Adrenal gland (tissue), 19 donors: ENCODE measurements at places on chromosomes 1 and 21. TPM values are rescaled to one million over a fixed set of nuclear protein-coding genes. Genes with fewer than 3 reads are reported as not detected.

Gene NAV1
- 12.4 TPM for total RNA-seq

GRCh38 chr1:100736746-100737145, 17.2 kb downstream of the VCAM1 start:
- no peak for DNase-seq

Gene PPIH
- total RNA-seq: 36.1 TPM

Gene FCGR3A
- total RNA-seq: 109 TPM

Gene POU3F1
- 1.9 TPM for total RNA-seq

GRCh38 chr21:39384674-39385298, 35.9 kb upstream of the HMGN1 start:
- no peak for DNase-seq

DNA sequence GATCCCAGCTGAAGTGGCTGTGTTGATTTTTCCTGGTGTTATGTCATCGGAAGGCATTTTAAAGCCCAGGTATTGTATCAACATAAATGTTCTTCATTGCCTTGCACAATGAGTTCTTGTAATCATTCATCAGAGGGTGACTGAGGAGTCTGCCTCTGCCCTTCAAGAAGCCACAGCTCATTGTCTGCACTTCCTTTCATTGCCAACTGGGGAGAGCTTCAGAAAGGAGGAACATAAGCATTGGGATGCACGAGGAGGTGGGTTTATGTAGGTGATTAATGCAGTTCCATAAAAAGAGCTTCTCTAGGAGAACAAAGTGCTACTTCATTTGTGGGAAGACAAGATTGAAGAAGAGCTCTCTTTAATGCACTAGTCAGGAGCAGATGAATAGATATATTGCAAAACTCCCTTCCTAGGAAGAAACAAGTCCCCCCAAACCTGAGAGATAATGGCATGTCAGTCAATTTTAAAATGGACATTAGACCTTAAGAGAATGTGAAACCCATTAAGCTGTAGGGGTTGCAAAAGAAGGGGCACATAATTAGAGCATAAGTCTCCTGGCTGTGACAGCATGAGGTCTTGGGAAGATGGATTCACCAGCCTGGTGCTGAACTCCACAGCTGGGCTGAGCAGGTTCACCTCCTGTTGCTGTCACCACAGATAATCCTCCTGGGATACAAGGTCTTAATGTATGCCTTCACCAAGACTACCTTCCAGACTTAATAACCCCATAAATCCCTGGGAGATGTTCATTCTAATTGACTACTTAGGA, 124.6 kb downstream of the BACH1 start:
- no peak for DNase-seq
